ENCODE measurements at places on chromosomes 1 and 21.

- DNase-seq, result no peak
Measured at GRCh38 chr21:16113052-16113715, 383.4 kb downstream of the USP25 start.

DNA sequence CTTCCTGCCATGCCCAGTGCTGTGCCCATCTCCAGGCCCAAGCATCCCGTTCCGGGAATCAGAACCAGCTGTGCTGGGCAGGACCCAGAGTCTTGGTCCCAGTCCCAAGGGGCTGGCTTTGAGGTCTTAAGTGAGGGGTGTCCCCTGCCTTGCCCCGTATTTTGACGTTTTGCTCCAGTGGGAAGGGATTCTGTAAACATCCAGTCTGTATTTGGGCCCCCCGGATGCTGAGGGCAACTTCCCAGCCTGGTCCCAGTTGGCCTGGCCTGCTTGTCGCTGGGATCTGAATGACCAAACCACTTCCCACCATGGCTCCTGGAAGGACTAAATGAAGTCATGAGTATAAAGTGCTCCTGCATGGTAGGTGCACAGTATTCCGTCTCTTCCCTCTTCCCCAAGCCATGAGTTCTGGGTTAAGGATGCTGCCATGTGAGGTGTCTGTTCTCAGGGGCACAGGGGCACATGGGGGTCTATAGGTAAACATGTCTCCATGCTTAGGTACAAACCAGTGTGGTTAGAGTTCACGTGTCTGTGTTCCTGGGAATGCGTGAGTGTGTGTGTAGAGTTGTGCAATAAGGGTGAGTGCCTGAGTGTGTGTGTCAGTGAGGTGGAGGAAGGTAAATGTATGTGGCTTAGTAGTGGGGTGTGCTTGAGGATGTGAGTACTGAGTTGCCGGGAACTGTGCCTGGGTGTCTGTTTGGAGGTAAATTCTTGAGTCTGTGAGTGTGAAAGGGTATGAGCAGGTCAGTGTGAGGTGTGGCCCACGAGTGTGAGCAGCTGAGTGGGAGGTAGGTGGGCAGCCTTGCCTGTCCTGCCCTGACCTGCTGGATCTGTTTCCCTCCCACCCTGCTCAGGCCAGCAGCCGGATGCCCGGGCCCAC is 1.5 kb downstream of the B4GALT2 start:
- DNase-seq, result no peak

DNA sequence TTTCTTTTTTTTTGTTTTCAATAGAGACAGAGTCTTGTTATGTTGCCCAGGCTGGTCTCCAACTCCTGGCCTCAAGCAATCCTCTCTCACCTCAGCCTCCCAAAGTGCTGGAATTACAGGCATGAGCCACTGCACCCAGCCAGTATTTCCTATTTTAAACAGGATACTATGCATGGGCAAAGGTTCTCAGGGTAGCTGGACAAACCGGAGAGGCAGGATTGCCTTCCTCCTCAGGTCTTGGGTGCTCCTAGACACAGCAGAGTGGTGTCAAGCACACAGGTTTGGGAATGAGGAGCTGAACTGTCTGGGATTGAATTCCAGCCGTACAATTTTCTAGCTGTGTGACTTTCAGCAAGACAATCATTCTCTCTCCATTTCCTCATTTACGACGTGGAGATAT is 22.9 kb upstream of the HNRNPU start:
- no peak for DNase-seq

DNA sequence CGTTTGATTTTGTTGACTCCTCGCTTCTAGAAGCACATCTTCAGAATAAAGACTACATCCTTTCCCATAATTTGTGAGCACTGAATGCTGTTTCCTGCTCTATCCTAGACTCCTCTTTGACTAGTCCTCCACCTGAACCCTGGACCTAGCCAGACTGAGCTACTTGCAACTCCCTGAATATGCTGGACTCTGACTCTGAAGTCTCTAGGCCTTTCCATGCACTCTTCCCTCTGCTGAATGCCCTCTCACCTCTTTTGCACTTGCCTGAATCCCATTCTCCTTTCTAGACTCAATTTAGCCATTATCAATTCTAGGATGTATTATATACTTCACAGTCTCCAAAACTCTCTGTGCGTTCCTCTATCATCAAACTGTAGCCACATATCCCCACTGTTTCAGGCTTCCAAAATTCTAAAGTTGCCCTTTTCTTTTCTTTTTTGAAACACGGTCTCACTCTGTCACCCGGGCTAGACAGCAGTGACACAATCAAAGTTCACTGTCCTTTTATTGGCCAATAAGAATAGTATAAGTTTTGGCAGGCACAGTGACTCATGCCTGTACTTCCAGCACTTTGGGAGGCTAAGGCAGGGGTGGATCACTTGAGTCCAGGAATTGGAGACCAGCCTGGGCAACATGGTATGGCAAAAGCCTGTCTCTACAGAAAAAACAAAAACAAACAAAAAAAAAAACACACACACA is 127.0 kb downstream of the LTN1 start:
- DNase-seq, result no peak

- DNase-seq, result no peak
Measured at GRCh38 chr21:20283836-20284235, 714.4 kb upstream of the NCAM2 start.

DNA sequence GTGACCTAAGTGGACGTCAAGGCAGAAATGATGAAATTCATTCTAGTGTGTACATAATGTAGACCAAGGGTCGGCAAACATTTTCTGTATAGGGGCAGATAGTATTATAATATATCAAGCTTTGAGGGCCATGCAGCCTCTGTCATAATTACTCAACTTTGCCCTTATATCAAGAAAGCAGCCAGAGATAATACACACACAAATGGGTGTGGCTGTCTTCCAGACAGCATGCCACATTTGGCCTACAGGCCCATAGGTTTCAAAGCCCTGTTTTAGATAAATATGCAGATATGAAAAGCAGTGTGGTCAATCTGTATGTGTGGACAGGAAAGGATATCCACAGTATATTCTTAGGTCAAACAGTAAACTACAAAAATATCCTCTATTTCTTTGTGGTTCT is 320.1 kb upstream of the FMN2 start:
- no peak for DNase-seq

DNA sequence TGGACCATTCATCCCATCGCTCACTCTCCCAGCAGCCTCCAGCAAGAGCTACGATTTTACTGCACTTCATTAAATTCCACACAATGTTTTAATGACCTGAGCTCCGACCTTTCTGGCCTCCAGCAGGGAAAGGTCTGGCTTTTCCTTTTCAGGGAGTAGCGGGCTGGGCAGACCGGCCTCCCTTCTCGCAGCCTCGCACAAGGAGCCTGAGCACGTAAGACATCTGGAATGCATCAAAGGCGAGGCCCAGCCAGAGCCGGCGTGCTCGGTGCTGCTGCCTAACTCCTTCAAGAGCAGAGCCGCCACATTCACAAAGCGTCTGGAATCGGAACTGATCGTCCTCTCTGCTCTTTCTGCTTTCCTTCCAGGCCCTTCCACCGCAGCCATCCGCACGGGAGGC is 32.5 kb upstream of the FHAD1 start:
- DNase-seq, result no peak

- no peak for DNase-seq
Measured at GRCh38 chr1:167219646-167220536, 795 bp upstream of the POU2F1 start.

- DNase-seq, result no peak
Measured at GRCh38 chr1:197915260-197915861, 1.8 kb upstream of the LHX9 start.

DNA sequence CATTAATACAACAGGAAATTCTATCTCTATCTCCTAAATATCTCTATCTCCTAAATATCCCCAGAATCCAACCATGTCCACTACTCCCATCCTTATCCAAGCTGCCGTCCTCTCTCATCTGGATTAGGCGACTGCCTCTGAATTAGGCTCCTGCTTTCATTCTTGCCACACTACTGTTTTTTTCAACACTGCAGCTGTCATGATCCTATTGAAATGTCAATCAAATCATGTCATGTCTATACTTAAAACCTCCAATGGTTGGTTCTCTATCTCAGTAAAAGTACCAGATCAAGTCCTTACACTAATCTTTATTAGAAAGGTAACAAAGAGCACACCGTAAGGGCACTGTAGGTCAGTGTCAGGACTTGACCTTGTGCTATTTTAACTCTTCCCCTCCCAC is 82.0 kb upstream of the NFIA start:
- DNase-seq, result no peak

DNA sequence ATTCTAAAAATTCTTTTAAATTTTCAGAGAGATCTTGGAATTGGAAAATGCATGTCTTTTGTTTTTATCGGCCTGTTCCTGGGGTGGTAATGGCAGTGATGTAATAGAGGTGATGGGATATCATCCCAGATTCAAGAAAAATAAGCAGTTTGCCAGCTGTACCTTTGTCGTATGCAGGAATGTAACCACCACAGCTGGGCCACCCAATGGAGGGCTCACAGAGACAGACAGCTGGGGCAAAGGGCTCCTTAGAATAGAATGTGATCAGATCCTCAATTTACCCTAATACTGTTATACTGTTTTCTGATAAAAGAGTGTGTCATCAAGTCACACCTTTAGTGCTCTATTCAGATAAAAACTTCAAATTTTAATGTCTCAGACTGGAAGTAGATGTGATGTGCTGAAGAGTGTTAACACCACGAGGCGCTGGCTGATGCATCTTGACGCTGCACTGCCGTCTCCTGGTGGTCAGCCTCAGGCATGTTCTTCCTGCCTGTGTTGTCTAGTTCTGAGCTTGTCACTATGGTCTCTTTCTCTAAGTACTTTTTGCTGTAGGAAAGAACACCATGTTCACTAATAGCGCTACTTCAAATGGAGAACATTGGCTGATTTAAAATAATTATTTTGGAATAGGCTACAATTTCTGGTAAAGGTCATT is 78.8 kb downstream of the C1orf21 start:
- DNase-seq, result no peak

DNA sequence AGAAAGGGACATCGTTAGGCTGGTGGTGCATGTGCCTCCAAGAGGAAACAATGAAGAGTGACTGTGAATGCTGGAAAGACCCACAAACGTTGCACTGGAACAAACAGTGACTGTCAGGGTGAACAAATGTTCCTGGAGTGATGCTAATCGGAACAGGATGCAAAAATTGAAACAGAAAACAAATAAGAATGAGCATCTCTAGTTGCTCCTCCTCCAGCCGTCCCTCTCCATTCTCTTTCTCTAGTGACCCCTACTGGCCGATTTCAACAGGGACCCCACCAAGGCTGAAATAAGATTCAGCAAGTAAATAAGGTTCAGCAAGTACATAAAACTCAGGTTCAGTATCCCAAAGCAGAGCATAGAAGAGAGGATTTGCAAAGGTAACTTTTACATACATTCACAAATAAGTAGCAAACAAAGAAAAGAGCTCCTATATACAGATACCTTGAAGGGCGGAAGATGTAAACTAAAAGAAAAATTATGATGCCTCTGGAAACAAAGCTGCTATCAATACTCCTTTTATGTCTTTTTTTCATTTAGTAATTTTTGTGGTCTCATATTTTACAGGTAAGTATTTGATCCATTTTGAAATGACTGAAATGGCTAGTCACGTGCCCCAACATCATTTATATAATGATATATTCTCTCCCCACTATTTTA is 836.1 kb upstream of the ADAMTS5 start:
- DNase-seq, result no peak

GRCh38 chr21:36132696-36133095 is 2.2 kb upstream of the CBR3 start:
- DNase-seq, result no peak

- DNase-seq, result no peak
Measured at GRCh38 chr1:77407738-77408375, 126.0 kb downstream of the AK5 start.

GRCh38 chr1:46411601-46412341 is 17.7 kb downstream of the FAAH start:
- DNase-seq, result no peak

GRCh38 chr1:204341380-204341779 is 18.3 kb downstream of the PLEKHA6 start:
- DNase-seq, result no peak

DNA sequence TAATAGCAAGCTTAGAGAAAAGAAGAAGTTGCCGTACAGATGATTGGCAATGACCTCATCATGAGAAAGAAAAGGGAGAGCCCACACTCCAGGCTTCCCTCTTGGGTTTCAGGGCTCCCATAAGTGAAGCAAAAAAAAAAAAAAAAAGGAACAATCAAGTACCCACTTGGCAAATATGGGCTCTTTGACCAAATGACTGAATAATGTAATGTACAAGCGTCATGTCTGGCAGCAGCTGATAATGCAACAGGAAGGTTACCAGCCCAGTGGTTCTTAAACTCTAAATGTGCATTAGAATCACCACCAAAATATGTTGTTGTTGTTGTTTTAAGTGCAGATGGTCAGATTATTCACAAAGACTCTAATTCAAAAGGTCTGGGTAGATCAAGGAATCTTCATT is 13.5 kb downstream of the TNFSF4 start:
- DNase-seq, result no peak

DNA sequence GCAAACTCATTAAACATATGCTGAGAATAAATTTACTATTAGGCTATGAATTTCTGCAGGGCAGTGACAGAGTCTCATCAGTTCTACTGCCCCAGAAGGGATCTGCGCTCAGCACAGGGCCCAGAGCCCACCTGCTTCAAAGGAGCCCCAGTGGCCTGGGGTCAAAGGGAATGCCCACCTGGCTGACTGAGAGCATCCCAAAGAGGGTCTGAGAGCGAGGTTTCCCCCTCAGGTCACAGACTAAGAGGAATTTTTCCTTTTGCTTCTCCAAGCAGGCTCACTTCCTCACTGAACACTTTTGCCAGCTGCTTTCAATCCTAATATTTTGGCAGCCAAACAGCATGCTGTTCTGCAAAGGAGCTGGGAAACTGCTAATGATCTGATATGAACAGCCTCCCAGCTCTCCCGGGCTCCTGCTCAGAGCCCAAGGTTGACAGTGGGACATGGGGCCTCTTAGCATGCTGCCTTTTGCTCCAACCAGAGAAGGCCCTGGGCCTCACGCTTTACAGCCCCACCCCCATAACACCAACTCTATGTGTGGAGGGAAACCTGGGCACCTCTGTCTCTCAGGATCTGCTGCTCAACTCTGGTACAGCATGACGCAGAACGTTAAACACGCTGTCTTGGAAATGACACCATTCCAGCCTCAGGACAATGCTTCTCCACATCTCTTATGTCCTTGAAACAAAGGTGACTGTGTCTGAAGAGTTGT is 70.7 kb upstream of the SYT6 start:
- no peak for DNase-seq

GRCh38 chr1:31609514-31610118 is 7.9 kb upstream of the HCRTR1 start:
- no peak for DNase-seq
